ENCODE measurements at places on chromosomes 16 and 17. TPM values are rescaled to one million over a fixed set of nuclear protein-coding genes. Genes with fewer than 3 reads are reported as not detected.

GAS7 gene
- total RNA-seq: 24.2 TPM

SPIRE2 gene
- total RNA-seq: 24.0 TPM

P2RX1 gene
- total RNA-seq: 0.27 TPM

PMFBP1 gene
- total RNA-seq: 0.82 TPM

ANKRD40CL gene
- total RNA-seq: not detected

CACNG5 gene
- total RNA-seq: 14.7 TPM

FLCN gene
- total RNA-seq: 60.1 TPM

IGSF6 gene
- 1.8 TPM for total RNA-seq

SYNGR2 gene
- 6.5 TPM for total RNA-seq

MMP2 gene
- total RNA-seq: 25.4 TPM

HIC1 gene
- 9.1 TPM for total RNA-seq

GAST gene
- total RNA-seq: not detected

MT4 gene
- not detected for total RNA-seq

KRT13 gene
- 0.27 TPM for total RNA-seq

NUBP1 gene
- total RNA-seq: 8.7 TPM

HEXIM2 gene
- 4.7 TPM for total RNA-seq

MT1M gene
- total RNA-seq: not detected

UBE2I gene
- 62.0 TPM for total RNA-seq

KRTAP4-1 gene
- total RNA-seq: not detected

CCNF gene
- total RNA-seq: 11.1 TPM

RUNDC3A gene
- 40.3 TPM for total RNA-seq

GLIS2 gene
- 3.2 TPM for total RNA-seq

TMEM97 gene
- total RNA-seq: 26.9 TPM

MRC2 gene
- 16.0 TPM for total RNA-seq

ARL4D gene
- total RNA-seq: 5.1 TPM

ZG16B gene
- not detected for total RNA-seq

HLF gene
- total RNA-seq: 13.5 TPM
